Caki2 (cell line): ENCODE measurements at places on chromosomes 3 and 15.

DNA sequence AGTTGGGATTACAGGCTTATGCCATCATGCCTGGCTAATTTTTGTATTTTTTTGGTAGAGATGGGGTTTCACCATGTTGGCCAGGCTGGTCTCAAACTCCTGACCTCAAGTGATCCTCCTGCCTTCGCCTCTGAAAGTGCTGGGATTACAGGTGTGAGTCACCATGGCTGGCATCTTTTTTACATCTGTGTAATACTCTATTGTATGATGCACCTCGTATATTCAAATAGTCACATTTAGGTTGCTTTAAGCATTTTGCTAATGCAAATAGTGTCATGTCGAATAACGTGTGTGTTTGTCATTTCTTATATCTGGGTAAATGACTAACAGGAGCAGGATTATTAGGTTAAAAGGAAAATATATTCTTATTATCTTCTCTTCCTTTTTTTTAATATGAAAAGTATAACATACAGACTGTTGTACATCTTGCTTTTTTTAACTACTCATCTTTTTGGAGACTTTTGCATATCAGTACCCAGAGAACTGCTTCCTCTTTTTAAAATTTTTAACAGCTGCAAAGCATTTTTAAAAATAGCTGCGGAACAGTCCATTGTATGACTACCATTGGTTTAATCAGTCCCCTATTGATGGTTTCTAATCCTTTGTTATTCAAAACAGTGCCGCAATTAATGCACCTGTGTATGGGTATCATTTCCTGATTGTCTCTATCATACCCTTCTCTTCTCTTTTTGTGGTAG is 13.4 kb downstream of the SCAMP5 start:
- no peak for DNase-seq

- no peak for DNase-seq
Measured at GRCh38 chr3:193842029-193842798, 249.2 kb downstream of the OPA1 start.

GRCh38 chr3:12060139-12060845 is 56.1 kb downstream of the SYN2 start:
- DNase-seq = no peak

DNA sequence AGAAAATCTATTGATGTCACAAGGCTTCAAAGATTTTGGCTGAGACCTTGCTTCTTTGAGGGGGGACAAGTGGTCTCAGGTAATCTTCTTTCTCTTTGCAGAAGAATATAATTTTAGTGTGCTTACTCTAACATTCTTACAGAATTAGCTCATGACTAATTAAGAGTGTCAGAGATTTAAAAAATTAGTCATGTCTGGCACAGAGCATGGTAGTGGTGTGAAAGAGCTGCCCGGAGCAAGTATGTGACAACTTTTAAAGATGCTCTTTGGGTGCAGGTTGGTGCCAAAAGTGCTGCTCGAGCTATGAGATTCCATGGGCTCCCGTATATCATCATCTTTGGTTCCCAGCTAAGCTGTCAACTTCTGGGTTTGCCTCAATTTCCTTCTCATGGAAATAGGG is 31.1 kb downstream of the CYP19A1 start:
- no peak for DNase-seq

- peak; percentile 73 for DNase-seq
Measured at GRCh38 chr3:151227807-151228665, 25.0 kb upstream of the GPR171 start.

- DNase-seq = no peak
Measured at GRCh38 chr15:25774871-25775270, 88.3 kb downstream of the ATP10A start.

- no peak for DNase-seq
Measured at GRCh38 chr3:5197022-5197421, 9.5 kb downstream of the EDEM1 start.

- DNase-seq = no peak
Measured at GRCh38 chr3:96754128-96754527, 60.3 kb upstream of the EPHA6 start.

DNA sequence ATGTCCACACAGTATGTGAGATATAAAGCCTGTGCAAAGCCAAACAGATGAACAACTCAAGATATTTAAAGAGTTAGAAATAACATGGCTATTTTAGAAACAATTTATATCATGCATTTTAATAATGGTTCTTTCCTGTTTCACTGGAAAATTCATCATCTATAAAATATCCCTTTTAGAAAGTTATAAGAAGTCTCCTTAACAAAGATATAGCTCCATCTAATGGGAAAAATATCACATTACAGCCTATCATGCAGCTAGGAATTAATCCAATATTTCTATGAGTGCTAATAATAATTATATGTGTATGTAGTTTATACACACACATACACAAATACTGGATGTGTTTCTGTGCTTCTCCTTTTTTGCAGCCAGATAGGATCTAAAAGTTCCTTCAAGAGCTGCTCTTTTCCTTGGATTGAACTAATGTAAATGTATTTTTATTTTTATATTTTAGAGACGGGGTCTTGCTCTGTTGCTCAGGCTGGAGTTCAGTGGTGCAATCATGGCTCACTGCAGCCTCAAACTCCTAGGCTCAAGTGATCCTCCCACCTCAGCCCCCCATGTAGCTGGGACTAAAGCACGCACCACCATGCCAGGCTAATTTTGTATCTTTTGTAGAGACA is 21.6 kb downstream of the RPL22L1 start:
- peak; percentile 29 for DNase-seq

DNA sequence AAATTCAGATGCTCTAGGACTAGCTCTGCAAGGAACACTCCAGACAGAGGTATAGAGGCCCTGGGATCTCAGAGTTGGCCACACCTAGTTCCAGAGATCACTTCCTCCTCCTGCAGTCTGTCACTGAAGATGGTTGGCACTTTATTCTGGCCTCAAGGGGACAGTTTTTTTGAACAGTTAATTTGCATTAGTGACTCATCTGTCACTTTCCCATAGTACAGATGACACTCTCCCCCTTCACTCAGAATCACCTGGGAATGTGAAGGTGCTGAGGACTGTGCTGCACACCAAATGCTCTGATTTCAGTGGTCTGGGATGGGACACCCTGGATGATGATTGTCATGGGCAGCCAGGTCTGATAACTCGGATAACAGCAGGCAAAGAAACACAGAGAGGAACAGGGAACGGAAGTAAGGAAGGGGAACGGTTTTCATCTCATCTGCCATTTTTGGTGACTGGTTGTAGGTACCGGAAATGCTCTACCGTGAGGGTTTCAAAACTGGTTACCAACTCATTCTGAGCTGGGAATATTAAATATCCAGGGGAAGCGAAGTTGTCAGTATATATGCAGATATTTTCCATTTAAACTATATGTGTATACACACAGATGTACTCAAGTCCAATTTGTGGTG is 232.5 kb upstream of the ST8SIA2 start:
- DNase-seq = no peak

DNA sequence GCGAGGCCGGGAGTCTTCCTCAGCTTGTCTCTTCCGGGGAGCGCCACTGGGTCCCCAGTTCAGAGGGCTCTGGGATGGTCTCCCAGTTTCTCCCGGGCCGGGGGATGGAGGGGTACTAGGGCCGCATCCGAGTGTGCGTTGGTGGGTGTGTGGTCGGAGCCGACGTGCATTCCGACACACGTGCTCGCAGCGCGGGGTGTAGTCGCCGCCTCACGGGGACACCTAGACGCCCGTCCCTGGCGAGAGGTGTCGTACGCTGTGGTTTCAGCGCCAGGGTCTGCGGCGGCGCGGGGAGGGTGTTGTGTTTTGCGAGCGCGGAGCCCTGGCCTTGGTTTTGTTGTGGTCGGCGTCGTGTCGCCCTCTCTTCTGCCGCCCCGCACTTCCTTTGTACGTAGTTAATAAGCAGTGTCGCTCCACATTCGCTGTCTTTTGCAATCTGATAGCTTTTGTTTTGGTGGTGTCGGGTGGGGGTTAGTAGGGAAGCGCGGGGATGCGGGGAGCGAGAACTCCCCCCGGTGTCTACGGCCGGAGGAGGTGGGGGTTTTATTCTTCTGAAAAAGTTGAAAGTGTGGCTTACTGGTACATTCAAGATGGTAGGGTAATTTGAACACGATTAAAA is 2.2 kb downstream of the IGF1R start:
- DNase-seq = peak; percentile 34
